COLO829 (cell line): ENCODE measurements at places on chromosomes 13 and 19.

- DNase-seq = no peak
Measured at GRCh38 chr13:73608711-73609485, 525.3 kb downstream of the KLF12 start.

DNA sequence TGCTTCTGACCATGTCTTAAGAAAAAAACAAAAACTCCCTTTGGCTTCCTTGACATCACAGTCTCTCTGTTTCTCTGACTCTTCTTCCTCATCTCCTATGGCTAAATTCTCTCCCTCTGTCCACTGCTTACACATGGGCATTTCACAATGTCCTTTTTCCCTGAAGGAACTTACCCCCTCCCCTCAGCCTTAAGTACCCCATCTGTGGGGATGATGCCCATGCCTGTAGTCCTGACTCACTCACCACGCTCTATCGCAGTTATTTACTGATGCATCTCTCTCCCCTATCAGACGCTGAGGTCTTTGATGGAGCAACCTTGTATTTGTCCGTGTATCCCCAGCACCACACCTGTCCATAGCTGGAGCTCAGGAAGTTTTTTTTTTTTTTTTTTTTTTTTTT, 32.4 kb downstream of the ACTN4 start:
- no peak for DNase-seq

DNA sequence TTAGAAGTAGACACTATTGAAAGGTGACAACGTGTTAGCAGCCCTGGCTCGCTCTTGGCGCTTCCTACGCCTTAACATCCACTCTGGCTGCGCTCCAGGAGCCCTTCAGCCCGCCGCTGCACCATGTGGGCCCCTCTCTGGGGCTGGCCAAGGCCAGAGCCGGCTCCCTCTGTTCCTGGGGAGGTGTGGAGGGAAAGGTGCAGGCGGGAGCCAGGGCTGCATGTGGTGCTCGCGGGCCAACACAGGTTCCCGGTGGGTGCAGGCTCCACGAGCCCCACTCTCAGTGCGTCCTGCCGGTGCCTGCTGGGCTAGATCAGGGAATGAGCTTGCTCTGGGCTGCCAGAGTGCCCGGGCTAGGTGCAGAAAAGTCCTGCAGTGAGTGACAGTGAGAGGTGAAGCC, 1284.3 kb downstream of the OLFM4 start:
- no peak for DNase-seq

DNA sequence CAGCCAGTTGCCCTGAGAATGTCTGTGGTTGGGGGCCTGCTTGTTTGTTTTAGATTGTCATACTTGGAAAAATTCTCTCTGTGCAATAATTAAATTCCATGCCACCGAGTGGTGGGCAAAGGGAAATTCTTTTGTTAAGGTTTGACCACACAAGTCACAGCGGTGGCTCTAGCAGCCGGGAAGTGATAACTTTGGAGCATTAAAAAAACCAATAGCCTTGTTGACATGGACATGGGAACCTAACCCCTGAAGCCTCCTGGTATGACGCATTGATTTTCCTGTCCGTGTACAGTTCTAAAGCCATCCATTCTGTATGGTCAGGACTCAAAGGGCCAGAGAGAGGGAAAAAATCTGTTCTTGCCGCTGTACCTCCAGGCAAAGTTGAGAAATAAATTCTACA, 384.9 kb upstream of the ZNF507 start:
- DNase-seq = no peak

DNA sequence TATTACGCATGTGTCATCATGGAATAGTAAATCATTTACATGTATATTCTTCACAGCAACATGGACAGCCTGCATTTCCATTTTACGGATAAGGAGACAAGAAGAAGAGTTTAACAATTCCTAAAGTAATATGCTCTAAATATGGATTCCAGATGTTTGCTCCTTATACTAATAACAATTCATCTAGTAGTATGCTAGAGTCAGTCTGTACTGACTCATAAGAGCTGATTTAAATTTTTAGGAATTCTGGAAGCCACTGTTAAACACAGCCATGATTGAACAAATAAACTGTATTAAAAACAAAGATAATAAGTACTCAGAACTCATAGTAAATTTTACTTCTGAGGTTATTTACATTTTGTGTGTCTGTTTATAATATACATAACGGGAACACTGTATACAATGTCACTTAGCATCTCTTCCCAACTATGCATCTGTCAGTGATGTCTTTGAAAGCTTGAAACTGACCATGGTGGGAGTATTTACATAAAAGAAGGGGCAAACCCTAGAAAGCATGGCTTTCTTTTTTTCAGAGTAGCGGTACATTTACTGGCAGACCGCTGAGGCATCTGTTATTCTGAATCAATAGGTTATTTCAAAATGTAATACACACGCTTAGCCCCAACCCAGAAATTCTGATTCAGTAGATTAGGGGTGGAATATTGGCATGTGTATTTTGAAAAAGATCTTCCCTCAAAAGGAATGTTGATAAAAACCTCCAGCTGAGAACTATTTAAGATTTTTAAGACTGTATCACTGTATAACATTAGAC, 12.9 kb downstream of the ZC3H13 start:
- DNase-seq = no peak

DNA sequence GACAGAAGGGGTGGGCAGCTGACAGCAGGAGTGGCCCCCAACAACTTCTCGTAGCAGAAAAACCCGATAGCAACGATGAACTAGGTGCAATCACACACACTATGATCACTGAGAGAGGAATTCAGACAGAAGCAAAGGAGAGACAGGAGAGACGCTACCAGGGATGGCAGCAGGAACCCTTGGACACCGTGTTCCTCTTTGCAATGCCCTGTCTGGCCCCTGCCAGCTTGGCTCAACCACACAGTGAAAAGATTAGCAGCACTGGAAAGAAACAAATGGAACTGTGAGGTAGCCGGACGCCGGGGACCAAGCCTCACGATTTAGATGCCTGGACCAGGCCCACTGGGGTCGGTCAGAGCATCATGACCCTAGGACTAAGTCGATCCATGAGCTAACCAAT, 23.6 kb downstream of the DCAF15 start:
- no peak for DNase-seq

- DNase-seq = no peak
Measured at GRCh38 chr13:76829572-76830327, 56.5 kb downstream of the KCTD12 start.

DNA sequence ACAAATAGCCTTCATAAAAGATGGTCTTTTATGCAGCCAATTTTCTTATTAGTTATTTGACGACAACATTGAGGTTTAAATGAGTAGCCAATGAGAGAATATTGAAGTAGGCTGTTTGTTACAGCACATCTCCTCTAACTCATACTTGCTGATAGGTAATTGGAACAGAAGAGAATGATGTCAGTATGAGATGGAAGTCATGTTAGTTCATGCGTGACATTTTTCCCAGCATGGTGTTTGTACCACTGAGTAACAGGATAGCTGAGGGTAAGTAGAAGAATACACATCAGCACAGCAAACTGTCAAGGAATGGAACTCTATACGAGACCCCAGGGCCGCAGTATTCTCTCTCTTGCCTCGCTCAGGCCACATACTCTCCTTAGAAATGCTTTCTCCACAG, 37.2 kb downstream of the COL4A2 start:
- DNase-seq = no peak

DNA sequence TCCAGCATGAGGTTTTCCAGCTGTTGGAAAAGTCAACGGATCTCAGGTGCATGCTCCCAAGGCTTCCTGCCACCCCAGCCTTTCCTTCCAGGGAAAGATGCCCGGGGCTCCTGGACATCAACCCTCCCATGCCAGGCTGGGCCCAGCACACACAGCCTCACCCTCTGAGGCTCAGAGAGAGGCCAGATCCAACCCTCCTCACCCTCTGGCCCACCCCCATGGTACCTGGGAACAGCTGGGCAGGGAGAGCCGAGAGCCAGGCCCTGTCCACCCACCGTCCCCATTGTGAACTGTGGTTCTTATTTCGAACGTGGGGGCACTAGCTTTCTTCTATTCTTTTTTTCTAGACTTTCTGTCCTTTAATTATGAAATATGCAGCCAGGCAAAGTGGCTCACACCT, 9.9 kb upstream of the CCNP start:
- DNase-seq = no peak

DNA sequence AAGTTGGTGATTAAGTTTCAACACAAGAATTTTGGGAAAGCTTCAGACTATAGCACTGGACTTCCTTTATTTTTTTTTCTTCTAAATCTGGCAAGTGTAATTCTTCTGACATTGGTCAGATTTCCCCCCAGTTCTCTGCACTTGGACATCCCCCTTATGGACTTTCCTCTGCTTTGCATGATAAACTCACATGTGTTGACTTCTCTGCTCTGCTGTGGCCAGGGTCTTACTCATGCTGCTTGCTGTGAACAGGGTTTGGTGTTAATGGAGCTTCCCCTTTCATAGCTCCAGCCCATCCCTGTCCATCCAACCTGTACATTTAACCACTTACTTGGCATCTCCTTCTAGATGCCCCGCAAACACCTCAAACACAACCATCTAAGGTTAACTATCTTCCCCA, 70.5 kb upstream of the SPATA13 start:
- no peak for DNase-seq

- DNase-seq = no peak
Measured at GRCh38 chr13:98254513-98254912, 77.4 kb upstream of the RNF113B start.

GRCh38 chr13:23463661-23464060, 30.2 kb upstream of the SACS start:
- DNase-seq = no peak

DNA sequence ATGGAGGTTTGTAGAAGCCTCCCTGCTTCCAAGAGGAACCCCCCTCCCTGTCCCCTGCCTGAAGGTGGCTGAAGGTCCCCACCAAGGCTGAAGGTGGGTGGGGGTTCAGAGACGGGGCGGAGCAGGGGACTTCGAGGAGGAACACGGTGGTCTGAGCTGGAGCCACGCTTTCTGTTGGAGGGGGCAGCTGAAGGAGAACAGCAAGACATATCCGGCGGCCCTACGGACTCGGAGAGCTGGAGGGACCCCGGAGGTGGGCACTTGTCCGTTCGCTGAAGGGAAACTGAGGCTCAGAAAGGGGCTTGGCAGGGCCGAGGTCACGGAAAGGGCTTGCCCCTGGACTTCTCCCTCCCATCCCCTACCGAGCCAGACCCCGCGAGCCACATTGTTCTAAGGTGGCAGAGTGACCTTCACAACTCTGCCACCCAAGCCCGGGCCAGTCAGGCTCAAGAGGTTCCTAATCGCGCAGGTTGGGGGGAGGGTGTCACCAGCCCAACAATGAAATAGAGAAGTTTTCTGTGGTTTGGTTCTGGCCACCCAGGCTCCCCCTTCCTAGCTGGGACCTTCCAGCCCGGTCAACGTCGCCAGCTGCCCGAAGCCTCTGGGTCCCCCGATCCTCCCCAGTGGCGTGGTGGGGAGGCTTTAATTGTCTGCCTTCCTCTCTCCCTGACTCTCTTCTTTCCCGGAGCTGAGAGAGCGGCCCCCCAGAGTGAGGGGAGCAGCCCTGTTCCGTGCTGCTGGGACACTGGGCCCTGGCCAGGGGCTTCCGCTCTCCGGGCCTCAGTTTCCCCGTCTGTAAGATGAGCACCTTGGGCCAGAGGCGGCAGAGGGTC, 15.5 kb upstream of the KCNN1 start:
- DNase-seq = no peak

DNA sequence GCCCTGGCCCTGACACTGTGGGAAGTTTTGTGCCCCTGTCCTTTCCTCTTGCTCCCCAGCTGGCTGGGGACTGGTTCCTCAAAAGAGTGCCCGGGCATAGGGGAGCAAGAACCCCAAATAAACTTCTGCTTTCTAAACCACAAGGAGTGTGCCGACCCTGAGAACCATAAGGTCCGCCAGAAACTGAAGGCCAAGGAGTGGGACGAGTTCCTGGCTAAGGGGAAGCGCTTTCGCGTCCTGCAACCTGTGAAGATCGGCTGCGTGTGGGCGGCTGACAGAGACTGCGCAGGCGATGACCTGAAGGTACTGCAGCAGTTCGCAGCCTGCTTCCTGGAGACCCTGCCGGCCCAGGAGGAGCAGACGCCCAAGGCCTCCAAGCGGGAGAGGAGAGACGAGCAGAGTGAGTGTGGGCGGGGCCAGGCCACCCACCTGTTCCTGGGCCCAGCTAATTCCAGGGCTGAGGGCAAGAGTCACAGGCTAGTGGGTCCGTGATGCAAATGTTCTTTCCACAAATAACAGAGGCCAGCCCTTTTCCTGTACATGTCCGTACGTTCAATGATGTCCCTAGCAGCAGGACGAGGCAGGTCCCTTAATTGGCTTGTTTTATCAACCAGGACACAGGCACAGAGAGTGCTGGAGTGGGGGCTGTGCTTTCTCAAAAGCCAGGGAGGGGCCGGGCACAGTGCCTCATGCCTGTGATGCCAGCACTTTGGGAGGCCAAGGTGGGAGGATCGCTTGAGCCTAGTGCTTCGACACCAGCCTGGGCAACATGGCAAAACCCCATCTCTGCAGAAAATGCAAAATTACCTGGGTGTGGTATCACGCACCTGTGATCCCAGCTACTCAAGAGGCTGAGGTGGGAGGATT, 25.6 kb downstream of the UBXN6 start:
- no peak for DNase-seq

- DNase-seq = no peak
Measured at GRCh38 chr19:14479975-14480699, 5.0 kb upstream of the PTGER1 start.

DNA sequence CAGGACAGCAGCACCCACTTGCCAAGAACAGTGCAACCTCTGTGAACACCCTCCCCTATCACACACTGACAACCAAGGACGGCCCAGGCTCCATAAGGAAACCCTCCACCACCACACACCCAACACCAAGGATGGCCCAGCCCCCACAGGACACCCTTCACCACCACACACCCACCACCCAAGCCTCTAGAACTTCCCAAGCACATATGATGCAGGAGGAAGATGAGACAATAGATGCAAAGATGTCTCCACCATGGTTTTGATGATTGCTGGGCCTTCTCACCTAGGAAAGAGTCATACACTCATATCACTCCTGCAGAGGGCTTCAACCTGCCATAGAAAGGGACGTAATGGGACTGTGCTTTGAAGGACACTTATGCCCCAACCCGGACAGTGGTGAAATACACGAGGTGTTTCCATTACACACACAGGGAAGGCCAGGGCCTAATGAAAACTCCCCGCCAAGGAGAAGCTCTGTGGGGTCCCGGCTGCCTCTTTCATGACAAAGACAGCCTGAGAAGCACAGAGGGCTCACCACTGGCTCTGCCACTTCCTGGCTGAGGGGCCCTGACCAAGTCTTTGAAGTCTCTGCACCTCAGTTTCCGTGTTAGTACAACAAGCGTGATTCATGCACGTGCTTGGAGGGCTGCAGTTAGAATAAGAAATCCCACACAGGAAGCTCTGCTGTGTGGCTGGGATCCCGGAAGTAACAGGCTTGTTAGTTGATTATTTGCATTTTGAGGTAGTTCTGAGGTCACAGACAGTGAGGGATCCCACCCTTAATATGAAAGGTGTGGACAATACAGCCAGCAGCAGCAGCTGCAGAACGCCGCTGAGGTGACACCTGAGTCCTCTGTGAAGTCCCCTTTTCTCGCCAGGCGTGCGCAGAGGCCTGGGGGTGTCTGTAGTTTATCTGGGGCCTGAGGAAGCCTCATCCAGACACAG, 61.9 kb upstream of the ATP12A start:
- DNase-seq = no peak

DNA sequence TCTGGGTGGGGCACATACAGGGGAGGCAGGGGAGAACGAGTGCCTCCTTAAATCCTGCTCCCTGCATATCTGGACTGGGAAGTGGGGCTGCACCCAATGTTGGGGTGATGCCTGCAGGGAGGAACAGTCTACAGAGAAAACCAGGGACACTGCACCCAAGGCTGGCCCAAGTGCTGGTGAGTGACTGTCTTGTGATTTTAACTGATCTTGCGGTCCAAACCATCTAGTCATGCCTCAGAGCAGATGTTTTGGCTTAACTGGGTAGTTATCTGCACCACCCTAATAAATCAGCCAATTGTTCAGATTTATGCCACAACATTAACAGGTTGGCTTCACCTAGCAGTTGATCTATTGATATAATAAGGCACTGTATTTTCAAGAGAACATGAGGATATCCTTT, 219.2 kb upstream of the IRS2 start:
- no peak for DNase-seq
